NCI-H2029 (cell line): ENCODE measurements at places on chromosomes 3 and 15.

DNA sequence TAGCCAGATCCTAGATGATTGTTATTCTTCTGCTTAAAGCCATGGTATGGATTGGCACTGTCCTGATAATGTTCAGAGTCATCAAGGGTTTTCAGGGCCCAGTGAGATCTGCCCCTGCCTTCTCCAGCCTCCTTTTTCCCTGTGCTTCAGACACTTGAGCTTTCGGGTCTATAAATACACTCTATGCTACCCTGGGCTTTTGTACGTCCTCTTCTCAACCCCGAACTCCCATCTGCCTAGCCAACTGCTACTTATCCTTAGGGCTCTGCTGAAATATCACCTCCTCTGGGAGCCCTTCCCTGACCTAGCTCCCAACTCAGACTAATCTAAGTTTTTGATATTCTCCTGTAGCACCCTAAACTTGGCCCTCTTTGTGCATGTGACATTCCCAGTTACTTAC, 115.3 kb downstream of the OPA1 start:
- DNase-seq = no peak

DNA sequence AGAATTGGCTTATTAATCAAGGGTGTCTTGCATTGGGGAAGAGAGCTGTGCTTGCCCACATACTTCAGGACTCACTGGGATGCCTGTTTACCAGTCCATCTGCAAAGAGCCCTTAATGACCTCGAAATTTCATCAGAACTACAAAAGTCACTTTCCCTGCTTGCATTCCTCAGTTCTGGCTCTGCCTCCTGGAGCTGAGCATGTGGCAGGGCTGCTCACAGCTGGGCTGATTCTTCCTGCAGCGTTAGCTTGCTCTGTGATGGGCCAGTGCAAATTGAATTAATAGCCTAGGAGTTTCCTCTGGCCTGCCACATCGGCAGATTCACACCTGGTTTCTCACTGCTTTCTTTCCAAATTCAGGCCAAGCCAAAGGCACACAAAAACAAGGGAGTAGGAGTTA, 108.9 kb downstream of the DUT start:
- no peak for DNase-seq

- DNase-seq = no peak
These were observed 2.6 kb downstream of the TRIM71 start for GRCh38 chr3:32820430-32820829.

DNA sequence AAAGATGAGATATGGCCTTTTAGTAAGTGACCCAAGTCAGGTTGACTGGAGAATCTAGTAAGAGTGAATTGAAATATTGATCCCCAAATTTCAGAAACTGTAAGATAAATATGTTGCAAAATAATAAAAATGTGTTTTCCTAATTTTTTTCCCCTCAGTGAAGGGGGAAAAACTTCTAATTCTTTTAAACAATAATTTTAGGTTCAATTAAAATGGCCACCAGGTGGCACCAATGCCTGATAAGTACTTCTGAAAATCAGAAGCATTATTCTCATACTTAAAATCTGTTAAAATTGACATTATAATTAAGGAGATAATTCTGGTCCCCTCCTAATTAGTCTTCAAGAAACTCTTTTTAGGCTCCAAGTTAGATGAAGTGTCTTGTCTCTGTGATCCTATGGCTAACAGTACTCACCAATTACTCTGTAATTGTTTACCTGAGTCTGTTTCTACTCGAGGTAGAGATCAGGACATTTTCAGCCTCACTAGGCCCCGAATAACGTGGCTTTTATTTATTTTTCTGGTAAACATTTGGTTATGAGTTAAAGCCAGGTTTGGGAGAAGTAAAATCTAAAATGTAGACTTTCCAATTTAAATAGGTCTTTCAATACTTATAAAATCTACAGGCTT, 52.6 kb downstream of the NMD3 start:
- DNase-seq = peak; percentile 21

GRCh38 chr3:187082758-187083375, 56.4 kb downstream of the RPL39L start:
- DNase-seq = no peak
